ENCODE measurements at places on chromosomes 7 and 10.
A peak's percentile ranks its signal among the peaks of the same experiment; 100 is the strongest.

GRCh38 chr10:60422809-60423208 lies 33.1 kb upstream of the ANK3 start:
- DNase-seq = no peak

GRCh38 chr7:74672343-74672915 lies 14.9 kb downstream of the GTF2I start:
- DNase-seq = no peak

DNA sequence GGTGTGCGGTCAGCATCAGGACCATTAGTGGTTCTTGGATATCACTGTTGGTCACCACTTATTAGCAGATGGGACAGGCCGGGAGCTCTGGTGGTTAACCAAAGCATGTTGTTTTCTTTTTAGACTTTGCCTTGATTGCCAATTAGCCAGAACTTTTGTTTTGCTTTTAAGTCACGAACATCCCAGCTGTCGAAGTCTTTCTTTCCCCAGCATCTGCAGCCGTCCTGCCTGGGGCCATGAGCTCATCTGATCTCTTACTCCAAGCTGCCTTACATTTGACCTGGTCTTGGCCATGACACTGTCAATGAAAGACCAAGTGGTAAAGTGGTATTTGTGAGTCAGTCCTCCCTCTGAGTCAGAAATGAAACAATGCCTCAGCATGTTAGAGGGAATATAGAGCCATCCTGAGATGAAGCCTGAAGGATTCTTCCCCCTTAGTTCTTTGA lies 53.9 kb upstream of the CREB5 start:
- DNase-seq = peak; percentile 80

GRCh38 chr7:64946772-64947171 lies 43.7 kb downstream of the ZNF273 start:
- DNase-seq = no peak

- no peak for DNase-seq
Measured at GRCh38 chr7:121019018-121019417, 30.5 kb downstream of the CPED1 start.

- no peak for DNase-seq
Measured at GRCh38 chr7:90747516-90747915, 151.4 kb downstream of the CDK14 start.

DNA sequence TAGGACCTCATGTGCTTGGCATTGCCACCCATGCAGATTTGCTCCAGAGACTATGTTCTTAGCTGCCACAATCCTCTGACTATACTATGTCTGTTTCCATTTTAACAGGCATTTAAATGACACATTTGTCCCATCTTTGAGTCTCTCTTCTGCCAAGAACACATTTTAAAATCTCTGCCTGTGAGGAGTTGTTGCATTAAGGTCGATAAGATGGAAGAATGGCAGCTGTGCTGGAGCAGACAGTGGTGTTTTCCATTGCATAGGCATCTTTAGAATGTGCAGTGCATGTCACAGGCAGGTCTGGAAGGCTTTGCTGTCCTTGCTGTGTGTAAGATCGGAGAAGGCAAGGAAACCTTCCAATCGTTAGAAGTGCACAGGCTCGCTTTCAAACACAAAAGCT lies 70.9 kb upstream of the CELF2 start:
- DNase-seq = no peak

DNA sequence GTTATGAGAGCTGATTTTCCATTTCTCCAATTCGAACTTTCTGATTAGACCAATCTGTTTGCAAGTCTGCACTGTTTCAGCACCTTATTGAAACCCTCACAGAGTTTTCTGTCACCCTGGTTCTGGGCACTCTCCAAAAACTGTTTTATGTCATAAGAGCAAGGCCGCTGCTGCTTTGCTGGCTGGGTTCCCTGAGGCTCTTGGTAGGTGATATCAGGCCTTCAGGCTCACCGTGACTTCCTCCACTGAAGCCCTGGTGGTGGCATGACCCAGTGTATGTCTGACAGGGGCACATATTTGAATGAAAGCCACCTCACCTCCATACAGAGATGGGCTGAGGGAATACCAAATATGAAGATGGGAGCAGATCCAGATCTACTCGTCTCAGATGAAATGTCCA lies 8.3 kb downstream of the RABGEF1 start:
- DNase-seq = no peak

DNA sequence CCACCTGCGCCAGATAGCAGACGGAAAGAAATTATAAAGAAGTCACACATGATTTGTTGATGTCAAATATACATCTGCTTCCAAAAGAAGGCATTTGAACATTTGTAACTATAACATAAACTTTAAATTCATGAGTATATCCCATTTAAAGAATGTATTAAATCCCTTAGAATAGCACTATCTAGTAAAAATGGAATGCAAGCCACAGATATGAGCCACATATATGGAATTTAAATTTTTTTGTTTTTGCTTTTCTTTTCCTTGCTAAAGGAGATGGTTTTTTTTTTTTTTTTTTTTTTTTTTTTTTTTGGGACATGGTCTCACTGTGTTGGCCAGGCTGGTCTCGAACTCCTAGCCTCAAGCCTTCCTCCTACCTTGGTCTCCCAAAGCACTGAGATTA lies 730.8 kb downstream of the PHTF2 start:
- no peak for DNase-seq

DNA sequence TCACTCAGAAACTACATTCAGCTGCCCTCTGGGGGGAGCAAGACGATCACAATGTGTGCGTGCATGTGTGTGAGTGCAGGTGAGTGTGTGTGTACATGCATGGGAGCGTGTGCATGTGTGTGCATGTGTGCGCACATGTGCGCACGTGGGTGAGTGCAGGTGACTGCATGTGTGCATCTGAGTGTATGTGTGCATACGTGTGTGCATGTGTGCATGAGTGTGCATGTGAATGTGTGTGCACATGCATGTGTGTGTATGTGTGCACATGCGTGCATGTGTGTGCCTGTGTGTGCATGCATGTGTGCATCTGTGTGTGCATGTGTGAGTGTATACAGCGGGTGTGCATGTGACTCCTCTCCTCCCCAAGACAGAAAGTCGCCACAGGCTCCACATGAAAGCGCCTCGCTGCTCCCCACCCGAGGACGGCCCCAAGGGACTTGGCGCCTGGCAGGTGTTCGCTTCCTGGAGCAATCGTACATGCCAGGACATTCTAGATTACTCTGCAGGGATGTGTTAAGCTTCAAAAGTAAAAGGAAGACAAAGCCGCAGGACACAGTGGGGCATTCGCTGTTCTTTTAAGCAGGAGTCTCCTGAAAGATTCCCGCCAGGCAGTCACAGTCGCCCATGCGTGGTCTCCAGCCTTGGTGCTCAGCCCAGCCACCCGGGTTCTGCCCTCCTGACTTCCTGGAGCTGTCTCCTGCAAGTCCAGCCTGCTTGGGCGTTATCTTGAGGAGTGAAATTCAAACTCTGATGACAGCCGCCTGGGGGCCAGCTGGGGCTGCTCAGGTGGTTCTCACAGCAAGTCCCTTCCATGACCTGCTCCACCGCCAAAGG lies 42.0 kb upstream of the ADGRA1 start:
- no peak for DNase-seq

DNA sequence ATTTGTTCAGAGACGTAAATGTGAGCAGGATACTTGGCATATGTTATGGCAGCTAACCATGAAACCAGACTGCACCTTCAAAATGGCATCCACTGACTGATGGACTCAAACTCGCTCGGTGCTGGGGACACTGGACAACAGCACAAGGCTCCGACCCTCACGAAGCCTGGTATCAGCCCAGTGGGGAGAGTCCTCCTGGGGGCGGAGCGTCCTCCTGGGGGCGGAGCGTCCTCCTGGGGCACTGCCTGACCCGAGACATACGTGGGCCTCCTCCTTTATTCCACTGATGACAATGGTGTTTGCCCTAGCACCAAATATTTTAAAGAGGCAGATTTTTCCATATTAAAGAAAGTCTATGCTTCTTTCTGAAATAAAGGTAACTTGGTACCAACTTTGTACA lies 39.5 kb downstream of the ESYT2 start:
- no peak for DNase-seq

- no peak for DNase-seq
Measured at GRCh38 chr7:18753972-18754610, 258.5 kb downstream of the HDAC9 start.

- DNase-seq = no peak
Measured at GRCh38 chr10:93620925-93621324, 8.6 kb downstream of the PDE6C start.

DNA sequence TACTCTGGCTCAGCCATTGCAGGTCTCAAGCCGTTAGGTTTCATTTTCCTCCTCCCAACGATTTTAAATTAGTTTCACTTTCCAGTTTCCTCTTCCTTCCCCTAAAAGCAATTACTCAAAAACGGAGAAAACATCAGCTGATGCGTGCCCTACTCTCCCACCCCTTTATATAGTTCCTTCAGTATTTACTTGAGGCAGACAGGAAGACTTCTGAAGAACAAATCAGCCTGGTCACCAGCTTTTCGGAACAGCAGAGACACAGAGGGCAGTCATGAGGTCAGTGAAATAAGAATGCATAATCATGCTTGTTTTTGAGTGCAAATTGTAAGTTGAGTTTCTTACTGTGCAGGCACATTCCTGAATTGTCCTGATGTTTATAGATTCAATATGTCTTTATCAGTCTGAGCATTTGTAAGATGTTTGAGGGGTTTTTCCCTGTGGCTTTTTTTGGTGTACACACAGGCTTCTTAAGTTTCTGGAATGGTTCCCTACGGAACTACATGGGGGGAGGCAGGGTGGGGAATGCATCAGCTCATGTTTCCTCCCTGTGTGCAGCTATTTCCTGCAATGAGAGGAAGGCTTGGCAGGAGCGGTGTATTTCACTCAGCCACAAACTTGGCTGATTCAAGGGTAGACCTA lies at the start of gene IFIT3:
IFIT3 (plus strand) TSS at position 195 of the 639 bp plus-strand sequence; CDS start at position 272, 77 bp downstream.
- peak; percentile 86 for DNase-seq

- no peak for DNase-seq
Measured at GRCh38 chr10:120782336-120782735, 68.8 kb upstream of the WDR11 start.
